ENCODE measurements at places on chromosomes 11 and 22. TPM values are rescaled to one million over a fixed set of nuclear protein-coding genes. Genes with fewer than 3 reads are reported as not detected.

The OR52A1 gene
- total RNA-seq = not detected

The CLMP gene
- total RNA-seq = 32.4 TPM

GRCh38 chr11:13966013-13966412 is 3.5 kb downstream of the SPON1 start:
- DNase-seq = no peak
- H3K36me3 ChIP-seq = no peaks in the 10 kb centered on the region
- H3K27me3 ChIP-seq = peaks cover 29% of the 10 kb centered on the region
- H3K4me3 ChIP-seq = no peak overlapping the region
- peaks cover 53% of the 10 kb centered on the region for H3K4me1 ChIP-seq
- peak overlapping the region; percentile 72 for H3K27ac ChIP-seq

DNA sequence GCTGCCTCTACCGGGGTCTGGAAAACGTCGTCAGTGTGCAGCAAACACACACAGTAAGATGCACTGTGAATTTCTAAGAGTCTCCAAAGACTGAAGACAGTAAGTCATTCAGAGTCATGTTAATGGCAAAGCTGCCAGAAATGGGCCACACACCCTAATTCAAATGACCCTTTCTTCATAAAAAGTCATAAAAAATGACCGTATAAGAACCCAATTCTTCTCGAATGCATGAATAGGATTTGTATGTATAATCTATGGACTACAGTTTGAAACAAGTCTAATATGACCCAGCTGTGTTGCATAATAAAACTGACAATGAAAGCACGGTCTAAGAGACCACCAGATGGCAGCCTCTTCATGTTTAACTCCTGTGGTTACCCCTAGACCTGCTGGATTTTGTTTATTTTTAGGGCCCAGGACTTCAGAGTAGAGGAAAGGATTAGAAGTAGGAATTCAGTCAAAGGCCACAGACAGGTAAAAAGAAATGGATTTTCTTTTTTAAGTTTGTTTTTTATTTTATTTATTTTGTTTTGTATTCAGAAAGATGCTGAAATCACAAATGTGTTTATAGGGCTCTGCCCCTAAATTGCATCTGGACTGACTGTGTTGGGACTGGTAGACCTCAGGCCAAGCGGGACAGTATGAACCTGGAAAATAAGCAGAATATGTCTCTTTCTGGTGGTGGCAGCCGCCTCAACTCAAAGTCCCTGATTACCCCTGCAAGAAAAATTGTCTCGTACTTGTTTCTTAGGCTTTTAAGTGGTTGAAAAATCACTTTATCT is 32.1 kb upstream of the SLC5A12 start:
- no peaks in the 10 kb centered on the region for H3K27me3 ChIP-seq
- no peaks in the 10 kb centered on the region for H3K36me3 ChIP-seq
- no peaks in the 10 kb centered on the region for H3K4me1 ChIP-seq
- H3K27ac ChIP-seq = no peak overlapping the region
- DNase-seq = peak; percentile 35

- H3K27me3 ChIP-seq = no peaks in the 10 kb centered on the region
- no peak overlapping the region for H3K27ac ChIP-seq
- H3K4me1 ChIP-seq = no peaks in the 10 kb centered on the region
- no peak for DNase-seq
- H3K4me3 ChIP-seq = no peak overlapping the region
These were observed 968.0 kb downstream of the OPCML start for GRCh38 chr11:132564091-132564885.

All from transverse colon (tissue), 4 donors.